ENCODE measurements at places on chromosomes 12 and 14.

GRCh38 chr14:24960816-24961215 lies 89.1 kb downstream of the STXBP6 start:
- no peak for DNase-seq

- DNase-seq: peak; percentile 30
These were observed 400.9 kb upstream of the PDE3A start for GRCh38 chr12:19967431-19967830.

- no peak for DNase-seq
These were observed 21.1 kb downstream of the BDKRB2 start for GRCh38 chr14:96225745-96226151.

GRCh38 chr14:56666294-56666693 lies 86.7 kb downstream of the TMEM260 start:
- DNase-seq: no peak

DNA sequence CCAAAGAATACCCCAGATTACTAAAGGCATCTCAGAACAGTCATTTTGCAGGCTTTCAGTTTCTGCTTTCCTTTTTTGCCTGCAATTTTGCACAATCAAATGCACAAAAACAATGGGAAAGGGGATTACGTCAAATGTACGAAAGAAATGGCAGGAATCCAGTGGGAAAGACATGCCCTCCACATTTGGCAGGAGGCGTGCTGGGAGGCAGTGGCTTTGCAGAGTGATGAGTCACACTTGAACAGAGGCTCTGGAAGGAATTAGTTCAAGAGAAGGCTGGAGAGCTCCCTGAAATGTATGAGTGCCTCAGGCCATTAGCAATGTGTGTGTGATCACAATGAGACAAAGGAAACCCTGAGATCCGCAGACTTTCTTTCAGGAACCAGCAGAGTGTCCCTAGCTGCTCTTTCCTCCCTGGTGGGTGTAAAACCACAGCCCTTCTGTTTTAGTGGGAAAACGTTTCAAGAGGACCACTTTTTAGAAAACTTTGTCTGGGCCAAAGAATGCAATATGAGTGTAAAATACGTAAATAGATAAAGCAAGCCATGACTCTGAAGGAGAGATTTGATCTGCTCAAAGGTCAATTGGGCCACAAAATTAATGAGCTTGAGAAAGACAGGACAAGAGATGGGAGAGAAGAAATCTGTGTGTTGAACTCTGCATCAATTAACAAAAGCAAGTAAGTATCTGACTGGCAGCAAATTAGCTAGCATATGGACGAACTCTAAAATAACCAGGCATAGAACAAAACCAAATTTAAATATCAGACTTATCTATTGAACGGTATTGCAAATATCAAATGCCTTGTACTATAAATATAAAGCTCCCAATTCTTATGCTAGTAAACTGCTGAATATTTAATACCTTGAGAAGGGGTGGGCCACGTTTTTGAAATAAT lies 155.4 kb upstream of the PDE3A start:
- peak; percentile 27 for DNase-seq

DNA sequence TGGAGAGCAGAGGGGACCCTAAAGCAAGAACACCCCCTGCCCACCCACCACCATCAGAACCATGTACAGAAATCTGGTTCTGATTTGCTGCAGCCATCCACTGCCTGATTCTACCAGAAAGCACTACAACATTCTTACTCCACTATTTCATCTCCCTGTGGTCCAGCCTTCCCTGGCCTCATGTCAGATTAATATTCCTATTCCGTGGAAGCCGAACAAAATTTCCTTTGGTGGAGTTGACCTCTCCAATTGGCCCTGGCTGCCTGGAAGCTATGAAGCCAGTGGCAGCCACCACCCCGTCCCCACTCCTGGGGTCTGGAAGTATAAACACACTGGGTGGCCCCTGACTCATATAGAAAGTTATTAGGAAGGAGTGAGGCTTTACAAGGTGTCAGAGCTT lies 60.2 kb downstream of the ANO2 start:
- no peak for DNase-seq

DNA sequence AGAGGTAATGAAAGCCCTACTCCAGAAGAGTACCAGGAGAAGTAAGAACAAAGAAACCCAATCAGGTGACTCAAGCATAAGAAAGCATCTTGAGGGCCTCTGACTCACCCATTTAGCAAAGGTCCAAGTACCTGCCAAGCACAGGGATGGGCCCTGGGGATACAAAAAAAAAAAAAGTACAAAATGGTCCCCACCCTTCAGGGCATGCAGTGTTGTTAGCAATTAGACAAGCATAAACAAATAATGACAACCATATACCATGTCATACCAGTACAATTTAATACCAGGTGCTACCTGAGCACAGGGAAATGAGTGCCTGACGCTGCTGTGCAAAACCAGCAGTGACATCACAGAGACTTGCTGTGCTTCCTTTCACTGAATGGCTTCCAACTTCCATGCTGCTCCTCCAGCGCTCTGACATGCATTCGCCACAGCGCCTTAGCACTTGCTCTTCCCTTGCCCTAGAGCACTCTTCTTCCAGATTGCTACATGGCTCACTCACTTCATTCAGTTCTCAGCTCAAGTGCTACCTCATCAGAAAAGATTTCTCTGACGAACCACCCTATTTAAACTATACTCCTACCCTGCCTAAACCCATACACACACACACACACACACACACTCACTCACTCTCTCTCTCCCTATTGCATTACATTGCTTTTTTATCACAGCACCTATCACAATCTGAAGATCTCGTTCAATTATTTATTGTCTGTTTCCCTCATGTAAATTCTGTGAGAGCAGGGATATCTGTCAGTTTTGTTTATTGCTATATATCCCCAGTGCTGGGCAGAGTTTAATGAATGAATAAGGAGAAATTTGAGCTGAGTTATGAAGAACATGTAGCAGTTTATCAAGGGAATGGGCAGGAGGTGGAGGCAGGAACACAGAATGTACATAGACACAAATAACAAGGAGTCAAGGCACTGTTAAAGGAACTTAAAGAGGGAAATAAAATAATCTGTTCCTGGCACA lies 12.9 kb upstream of the EPS8 start:
- DNase-seq: no peak

DNA sequence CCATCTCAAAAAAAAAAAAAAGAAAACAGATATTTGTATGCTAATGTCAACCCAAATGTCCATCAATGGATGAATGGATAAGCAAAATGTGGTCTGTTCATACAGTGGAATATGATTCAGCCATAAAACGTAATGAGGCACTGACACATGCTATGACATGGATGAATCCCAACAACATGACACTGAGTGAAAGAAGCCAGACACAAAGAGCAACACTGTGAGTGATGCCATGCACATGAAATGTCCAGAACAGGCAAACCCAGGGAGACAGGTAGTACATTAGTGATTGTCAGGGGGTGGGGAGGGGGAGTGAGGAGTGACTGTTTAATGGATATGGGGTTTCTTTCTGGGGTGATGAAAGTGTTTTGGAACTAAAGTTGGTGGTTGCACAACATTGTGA lies 50.2 kb downstream of the ARL6IP4 start:
- no peak for DNase-seq

DNA sequence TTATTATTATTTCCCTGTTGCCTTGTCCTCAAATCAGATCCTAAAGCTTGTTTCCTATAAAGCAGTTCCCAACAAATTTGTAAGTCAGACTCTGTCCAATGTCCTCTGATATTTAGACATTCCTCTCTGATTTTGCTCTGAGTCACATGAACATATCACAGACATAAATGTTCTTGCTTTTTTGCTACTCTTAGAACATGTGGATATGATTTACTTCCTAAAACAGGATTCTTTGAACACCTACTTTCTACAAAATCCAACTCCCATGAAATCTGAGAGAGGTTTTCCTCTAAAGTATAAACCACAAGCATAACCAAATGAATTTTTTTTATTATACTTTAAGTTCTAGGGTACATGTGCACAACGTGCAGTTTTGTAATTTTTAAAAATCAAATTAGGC lies 181.3 kb upstream of the SLC38A2 start:
- no peak for DNase-seq

DNA sequence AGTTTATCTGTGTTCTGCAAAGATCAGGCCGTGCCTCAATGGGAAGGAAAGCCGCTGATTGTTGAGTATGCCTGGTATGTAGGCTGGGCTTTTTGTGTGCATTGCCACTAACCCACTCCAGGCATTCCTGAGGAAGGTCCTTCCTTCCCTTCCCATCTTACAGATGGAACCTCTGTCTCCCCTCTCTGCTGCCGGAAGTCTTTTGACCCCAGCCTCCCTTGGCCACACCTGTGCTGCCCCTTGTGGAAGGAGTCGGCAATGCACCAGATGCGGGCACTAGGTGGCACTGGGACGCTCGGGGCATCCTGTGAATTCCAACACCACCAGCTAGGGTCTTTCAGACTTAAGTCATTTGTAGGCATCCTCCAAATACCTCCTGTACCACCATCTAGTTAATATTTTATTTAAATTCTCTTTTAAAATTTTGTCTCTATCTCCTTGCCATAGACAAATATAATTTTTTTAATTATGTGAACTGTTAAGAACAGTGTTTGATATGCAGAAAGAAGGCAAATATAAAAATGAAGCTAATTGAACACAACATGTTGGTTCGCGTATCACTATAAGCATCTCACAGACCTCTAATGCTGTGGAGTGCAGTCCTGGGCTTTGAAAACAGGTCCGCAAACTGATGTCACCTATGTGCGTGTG lies 99.6 kb downstream of the RIN3 start:
- DNase-seq: no peak

GRCh38 chr14:21063479-21063878 lies 5.9 kb downstream of the RNASE8 start:
- DNase-seq: no peak

DNA sequence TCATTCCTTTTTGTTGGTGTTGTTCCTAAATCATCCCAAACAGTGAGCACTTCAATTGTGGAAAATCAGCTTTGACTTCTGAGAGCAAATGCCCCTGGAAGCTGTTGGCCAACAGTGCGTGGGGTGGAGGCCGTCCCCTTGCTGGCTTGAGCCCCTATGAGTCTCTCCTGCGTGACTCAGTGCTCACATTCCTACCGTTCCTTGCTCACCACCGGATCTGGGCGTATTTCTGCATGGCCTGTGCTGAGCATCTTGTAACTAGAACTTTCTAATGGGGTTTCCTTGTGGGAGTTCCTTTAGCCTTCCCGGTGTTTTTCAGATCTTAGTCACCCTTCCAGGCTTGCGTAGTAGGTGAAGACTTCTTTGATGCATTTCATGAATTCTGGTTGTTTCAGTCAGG lies 14.7 kb downstream of the SERPINA1 start:
- no peak for DNase-seq

DNA sequence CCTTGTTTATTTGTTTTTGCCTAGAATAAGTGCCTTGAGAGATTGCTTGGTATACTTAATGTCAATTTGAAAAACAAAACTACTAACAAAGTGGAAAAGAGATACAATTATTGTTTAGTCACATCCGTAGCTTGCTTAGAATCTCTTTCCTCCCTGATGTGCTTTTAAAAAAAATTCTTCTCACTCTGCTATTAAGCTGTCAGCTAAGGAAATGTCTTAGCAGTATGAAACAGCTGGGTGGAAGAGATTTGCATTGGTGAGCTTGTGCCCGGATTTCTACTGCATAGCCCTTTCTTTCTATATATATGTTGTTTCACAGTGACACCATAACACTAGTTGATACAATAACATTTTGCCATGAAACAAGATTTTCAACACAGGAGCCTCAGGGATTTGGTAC lies 229.4 kb upstream of the RGS6 start:
- no peak for DNase-seq

- DNase-seq: no peak
These were observed 55.5 kb upstream of the SRRM4 start for GRCh38 chr12:118925826-118926225.
